ENCODE measurements at places on chromosomes 7 and 10.

DNA sequence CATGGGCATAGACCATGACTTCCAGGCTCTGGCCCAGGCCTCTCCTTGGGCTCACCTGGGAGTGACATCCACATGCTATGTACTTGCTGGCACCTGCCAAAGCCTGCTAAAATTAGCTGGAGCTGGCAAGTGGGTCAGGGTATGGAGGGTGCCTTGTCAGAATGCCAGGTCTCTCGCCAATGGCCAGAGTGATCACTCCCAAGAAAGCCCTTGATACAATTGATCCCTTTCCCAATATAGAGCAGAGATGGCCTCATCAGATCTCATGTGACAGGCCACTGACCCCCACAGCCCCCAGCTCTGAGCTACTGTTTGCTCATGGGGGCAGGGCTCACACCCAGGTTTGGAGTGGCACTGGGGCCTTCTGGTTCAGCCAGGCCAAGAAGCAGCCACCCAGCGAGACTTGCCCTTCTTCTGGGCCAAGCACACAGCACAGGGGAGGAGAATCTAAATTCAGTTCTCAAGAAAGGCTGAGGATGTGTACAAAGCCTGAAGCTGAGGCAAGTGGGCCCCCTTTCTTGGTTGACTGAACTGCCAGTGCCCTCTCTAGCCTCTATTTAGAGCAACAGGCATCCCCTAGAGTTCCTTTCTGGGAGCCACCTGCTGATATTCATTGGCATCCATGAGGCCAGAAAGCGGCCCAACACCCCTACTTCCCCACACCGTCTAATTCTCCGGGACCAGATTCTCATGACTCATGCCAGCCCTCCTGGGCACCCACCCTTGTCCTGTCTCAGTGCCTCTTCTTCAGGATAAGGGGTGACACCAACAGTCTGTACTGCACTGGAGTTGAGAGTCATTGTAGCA lies 18.9 kb upstream of the MYL7 start:
- no peak for DNase-seq

DNA sequence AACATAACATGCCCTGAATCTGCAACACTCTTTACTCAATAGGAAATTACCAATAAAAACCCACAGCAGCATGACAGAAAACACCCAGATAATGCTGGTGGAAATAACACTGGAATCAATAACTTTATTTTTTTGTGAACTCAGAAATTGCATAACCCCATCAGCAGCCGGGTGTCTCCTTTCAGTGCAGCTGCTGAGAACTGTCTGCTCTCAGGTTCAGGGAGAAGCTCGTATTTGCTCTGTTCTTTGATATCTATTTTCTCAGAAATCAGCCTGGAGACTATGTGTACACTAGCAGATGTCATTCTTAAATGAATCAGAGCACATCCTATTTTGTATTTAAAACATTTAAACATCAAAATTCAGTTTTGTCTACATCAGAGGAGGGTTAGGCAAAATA lies 506.0 kb downstream of the POM121L12 start:
- DNase-seq, result no peak

DNA sequence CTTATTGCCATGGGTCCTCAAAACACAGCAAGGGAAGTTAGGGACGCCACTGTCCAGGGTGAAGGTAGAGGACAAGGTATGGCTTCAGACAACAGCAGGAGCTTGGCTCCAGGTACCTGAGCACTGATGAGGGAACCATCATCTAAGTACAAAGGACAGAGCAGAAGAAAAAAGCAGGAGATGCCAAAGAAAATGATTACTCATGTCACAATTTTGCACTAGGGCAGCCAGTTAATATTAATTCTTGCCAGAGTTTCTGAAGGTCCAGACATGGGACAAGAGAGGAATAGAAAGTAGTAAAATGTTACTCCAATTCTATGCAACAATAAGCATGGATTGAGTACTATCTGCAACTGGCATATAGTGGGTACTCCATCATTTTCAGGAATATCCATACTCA lies 14.1 kb downstream of the PTN start:
- no peak for DNase-seq

GRCh38 chr10:96860631-96861277 lies 28.7 kb downstream of the LCOR start:
- no peak for DNase-seq

All from AG08395 (cell line).